ENCODE measurements at places on chromosomes 1 and 21.

DNA sequence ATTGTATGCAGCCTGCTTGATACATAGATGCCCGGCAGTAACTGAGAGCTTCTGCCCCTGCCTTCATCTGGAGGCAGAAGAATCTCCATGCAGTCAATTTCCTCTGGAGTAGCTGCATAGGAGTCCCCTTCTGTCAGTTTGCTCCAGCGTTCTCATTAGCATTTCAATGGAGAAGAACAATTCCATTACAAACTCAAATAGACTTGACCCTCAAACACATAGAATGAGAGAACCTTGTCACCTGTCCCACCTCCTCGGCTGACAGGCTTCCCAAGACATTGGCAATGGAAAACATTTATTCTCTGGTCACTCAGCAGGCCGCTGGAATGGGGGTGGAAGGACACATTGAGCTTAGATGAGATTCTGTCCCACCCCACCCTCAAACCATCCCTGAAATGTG, 45.6 kb upstream of the TMEM51 start:
- no peak for DNase-seq

DNA sequence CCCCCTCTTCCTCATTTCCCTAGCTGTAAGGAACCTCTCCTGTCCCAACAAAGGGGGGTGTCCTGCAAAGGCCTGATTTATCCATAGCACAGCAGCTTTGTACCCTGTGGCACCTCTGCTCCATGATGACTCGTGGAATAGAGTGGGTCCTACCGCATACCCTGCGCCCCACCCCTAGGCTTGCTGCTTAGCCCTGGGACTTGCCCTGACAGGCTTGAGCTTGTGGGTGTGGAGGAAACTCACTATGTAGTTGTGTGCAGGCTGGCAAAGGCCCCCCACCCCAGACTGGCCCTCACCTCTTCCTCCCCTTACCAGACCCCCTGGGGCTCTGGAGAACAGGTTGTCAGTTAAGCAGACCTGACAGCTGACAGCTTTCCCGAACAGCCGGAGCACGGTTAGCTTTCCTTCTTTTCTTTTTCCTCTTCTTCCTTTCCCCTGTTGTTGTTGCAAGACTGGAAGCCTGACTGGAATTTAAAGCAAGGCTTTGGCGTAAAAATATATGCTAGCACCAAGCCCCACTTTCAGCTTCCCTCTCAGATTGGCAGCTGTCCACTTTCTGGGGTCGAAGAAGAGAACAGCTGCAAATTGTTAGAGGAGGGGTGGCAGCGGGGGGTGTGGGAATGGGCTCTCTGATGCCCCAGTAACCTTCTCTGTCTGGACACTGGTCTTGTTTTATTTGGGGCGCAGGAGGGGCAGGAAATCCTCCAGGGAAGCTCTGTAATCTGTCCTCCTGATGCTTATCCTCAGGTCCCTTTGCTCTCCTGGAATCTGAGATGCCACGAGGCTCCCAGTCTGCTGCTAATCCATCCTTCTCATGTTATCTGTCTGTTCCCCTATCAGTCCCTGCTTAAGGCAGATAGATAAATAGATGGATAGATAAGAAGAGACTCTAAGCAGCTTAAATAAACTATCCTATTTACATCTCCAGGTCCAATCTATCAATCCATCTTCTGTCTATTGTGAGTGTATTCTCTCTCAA, 134.6 kb downstream of the BRINP2 start:
- DNase-seq: no peak

DNA sequence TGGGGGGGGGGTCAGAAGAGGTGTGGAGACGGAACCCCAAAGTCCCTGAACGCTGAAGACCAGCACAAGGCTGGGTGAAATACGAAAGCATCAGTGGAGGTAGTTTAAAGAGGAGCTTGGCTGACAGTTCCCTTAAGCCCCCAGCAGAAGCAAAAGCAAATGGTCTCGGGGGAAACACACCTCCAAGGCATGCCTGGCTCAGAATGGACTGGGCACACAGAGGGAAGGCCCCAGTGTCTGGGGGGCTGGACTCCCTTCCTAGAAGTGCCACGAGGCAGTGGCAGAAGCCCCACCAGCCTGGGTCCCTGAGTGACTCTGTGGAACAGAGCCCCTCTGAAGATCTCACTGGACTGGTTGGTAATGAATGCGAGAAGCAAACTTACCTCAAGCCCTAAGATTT, 43.9 kb downstream of the UBE2G2 start:
- DNase-seq: no peak

GRCh38 chr1:41435570-41436178, 48.8 kb downstream of the EDN2 start:
- DNase-seq: no peak

DNA sequence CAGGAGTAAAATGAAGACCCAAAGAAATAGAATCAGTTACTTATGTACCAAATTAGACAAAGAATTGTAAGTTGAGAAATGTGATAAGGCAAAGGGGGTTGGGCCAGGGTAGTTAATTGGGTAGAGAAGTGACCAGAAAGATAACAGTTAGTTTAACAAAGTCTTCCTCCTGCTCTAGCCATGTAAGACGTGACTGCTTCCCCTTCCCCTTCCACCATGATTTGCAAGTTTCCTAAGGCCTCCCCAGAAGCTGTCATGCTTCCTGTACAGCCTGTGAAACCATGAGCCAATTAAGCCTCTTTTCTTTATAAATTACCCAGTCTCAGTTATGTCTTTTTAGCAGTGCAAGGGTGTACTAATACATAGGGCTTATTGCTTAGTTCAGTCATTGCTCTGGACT, 142.0 kb upstream of the PDE4B start:
- no peak for DNase-seq

DNA sequence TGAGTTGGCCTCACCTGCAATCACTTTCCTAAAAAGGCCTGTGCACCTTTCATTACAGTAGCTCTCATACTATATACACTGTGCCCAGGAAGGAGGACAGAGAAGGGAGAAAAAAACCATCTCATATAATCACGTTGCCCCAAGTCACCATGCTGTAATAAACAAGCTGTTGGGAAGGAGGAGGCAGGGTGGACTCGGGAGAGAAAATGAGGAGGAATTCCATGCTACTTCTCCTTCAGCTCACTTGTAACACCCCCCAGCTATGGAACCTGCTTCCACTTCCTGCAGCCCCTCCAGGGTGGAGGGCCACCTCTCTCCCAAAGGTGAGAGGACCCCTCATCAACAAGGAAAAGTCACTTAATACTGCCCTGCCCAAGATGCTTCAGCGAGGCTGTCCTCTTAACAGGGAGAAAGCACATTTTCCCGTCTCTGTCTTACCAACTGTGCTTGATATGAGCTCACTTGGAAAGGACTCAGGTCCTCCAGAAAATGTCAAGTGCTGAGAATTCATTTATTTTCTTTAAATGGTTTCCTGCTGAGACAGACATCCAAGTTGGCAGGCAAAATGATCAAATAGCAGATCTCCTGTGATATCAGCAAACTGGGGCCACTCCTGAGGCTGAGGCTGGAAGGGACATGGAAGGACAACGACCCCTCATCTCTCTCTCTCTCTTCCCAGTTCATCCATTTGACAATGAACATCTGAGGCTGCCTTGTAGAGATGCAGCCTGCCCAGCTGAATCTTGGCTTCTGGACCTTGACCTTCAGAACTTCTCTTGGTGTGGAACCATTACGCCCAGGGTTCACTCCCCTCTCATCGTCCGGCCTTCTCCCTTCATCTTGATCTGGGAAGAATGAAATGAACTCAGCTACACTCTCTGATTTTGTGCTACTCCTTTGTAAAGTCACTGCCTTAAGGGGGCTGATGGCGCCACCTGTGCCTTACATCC, 54.0 kb downstream of the CAPN9 start:
- no peak for DNase-seq

DNA sequence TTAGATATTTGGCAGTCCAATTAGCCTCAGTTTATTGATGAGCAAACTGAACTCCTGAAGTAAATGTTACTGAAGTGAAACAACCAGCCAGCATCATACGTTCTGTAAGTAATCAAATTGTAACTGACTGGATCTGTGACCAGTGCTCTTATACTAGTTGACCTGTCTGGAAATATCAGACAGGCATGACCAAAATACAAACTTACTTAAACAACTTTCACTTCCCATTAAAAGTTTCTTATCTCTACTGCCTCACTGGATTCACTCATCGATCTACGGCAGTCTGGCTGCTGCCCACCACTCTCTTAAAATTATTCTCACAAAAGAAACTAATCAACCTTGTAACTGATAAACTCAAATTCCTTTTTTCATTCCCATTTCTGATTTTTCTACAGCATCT, 56.4 kb downstream of the WDR3 start:
- no peak for DNase-seq

Data from NCI-H774 (cell line).